ENCODE measurements at places on chromosomes 13 and 19. TPM values are rescaled to one million over a fixed set of nuclear protein-coding genes. Genes with fewer than 3 reads are reported as not detected.

- DNase-seq = no peak
Measured at GRCh38 chr13:73894995-73895571, 239.1 kb downstream of the KLF12 start.

DNA sequence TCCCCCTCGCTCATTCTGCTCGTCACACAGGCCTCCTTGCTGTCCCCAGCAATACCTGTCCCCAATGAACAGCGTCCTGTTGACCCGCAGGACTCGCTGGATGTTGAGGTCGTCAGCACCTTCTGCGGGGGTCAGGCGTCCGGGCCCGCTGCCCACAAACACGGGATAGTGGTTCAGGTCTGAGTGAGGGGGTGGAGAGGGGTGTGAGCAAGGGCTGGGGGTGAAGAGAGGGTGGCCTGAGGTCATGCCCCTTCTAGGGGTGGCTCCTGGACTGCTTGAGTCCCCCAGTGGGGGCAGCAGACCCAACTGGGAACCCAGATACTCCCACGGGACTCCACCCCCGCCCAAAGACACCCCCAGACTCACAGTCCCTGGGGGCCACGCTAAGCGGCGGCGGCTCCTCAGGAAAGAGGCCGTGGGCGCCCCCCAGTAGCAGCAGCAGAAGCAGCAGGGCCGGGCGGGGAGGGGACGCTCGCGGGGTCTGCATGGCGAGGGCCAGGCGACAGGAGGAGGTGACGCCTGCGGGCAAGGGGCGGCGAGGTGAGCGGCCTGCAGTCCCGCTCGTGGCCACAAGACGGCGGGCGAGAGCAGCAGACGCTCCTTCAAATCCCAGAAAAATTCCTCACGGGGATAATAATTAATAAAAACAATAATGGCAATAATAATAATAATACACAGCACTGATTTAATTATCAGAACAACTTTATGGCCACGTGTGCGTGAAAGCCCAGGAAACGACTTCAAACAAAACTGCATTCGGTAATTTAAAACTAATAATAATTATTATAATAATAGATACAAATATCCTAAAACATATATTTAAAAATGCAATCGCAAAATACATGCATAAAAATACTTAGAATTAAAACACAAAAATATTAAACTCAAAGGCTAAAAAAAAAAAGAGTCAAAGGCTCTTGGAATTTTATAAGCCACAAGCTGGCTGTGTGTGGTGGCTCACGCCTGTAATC is 1.2 kb downstream of the SEMA6B start:
- peak; percentile 71 for DNase-seq

DNA sequence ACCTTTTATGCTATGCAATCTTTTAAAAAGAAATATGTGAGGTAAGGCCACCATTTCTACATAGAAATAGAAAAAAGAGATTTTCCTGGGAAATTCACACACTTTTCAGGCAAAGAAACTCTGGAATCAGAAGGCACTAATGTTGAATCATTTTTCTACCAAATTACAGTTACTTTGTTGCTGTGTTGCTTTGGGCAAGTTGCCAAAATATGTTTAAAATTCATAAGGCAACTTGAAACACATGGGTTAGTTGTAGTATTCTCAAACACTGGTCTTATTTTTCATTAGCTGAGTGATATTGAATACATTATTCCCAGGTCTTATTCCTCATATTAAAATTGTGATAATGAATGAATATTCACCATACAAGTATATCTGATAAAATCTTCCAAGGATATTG is 195.0 kb upstream of the SLITRK1 start:
- no peak for DNase-seq

DNA sequence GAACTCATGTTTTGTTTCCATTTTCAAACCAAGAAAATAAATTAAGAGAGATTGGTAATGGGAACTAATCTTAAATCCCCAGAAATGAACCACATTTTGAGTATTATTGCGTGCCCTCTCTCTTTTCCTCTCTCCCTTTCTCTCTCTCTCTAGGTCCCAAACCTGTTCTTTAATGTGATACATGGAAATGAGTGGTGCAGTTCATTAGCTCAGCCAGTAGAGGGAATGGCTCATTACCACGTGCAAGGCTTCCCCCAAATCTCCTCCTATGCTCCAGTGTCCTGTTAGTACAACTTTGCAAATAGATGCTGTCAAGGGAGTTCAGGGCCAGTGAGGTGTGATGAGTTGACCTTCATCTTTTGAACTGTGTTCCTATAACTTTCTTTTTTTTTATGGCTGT is 178.4 kb downstream of the FGF9 start:
- DNase-seq = peak; percentile 45

GRCh38 chr19:56076498-56076897 is 44.6 kb downstream of the ZNF787 start:
- no peak for DNase-seq

GRCh38 chr19:55670280-55671053 is 4.6 kb upstream of the EPN1 start:
- peak; percentile 72 for DNase-seq

- DNase-seq = no peak
Measured at GRCh38 chr13:29847501-29847983, 2.9 kb downstream of the UBL3 start.

DNA sequence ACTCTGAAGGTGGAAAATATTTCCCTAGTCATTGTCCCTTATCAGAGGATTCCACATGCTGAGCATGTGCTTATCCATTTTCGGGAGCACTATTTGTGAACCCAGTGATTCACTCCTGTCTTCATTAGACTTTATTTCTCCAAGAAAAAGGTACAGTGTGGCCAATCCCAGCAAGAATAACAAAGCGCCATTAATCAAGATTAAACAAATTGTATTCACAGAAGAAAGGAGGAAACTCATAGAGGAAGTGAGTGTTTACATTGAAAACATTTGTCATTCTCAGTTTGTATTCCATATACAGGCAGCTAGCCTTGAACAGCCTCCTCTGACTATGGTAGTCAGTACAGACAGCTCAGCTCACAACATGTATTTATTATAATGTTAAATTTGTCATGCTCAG is 1669.9 kb upstream of the SPRY2 start:
- no peak for DNase-seq

ERICH4 gene
- not detected for total RNA-seq

ZNF582 gene
- 4.4 TPM for total RNA-seq

CPAMD8 gene
- total RNA-seq = 12.6 TPM

Data from H9 (cell line).